B cell (primary cell): ENCODE measurements at places on chromosomes 6 and 20.
A peak's percentile ranks its signal among the peaks of the same experiment; 100 is the strongest.

- DNase-seq = no peak
Measured at GRCh38 chr6:112337209-112337638, 9.9 kb upstream of the RFPL4B start.

DNA sequence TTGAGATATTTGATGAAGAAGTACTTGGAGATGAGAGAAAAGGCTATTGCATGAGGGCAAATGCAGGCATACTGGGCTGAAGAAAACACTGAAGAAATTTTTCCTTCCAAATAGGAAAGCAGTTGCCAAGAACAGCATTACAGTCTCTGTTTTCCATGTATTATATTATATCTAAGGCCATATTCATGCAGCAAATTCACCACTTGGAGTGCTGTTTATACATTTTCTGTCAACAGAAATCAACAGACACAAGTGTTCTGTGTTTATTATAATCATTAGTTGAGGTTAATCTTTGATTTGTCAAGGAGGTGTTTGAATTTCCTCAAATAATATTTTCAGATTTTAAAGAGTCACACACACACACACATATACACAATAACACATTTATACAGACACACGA, 268.8 kb upstream of the PLCB4 start:
- no peak for DNase-seq

GRCh38 chr6:119166024-119166784, 87.7 kb upstream of the FAM184A start:
- DNase-seq = no peak

DNA sequence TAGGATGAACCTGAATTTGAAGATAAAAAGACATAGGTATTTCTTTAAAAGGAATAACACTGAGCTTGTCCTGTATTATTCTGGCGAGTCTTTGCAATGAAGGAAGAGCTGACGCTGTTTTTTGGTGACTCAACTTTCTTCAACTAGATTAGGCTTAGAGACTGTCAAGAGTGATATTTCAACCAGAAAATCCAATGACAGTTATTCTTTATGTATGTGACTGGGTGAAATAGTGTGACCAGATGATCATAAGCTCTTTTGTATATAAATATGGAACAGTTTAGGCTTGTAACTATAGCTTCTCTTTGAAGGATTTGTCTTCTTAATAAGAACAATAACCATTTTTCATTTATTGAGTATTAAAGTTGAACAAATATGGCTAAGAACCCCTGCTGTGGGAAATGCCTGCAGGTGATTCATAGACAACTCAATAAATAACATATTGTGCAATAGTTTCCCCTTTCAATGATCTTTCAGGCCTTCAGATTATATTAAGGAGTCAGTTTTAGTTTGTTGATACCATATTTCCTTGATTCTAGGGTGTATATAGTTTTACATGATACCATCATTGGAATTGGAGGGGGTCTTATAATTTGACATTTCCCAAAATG, 265.6 kb upstream of the JAG1 start:
- no peak for DNase-seq

DNA sequence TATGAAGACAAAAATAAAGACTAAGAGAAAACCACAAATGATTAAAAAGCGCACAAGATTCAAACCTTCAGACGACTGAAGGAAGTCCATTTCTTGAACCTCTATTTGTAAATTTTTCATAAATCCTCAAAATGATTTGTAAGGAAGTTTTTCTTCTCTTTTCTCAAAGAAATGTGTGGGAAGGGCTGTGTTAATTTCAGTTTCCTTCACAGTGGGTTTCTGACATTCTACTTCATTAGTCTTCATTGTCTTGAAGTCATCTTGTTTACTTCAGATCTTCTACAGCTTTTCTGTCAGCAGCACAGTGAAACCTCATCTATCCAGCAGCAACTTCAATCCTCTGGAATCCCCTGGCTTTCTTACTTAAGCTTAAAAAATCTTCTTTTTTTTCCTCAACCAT, 87.6 kb upstream of the MYLIP start:
- DNase-seq = no peak

DNA sequence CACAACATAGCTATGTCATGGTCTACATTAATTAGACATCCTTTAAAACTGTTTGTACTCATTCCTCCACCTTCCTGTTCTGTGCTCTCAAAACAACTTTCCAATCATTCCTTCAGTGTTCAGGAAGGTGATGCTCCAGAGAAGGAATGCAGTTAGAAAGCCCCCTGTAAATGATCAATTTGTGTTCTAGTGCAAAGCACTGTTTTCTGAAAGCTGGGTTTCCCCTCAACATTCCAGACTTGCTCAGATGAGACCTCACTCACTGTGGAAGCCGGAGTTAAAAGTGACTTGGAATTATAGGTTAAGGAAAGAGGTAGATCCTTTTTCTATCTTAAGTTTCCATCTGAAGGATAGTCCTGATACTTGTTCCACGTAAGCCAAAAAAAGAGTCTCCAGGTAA, 95.9 kb downstream of the BMP2 start:
- DNase-seq = no peak

- DNase-seq = no peak
Measured at GRCh38 chr6:20571261-20571660, 37.0 kb downstream of the CDKAL1 start.

- no peak for DNase-seq
Measured at GRCh38 chr20:20585146-20585545, 127.3 kb downstream of the RALGAPA2 start.

DNA sequence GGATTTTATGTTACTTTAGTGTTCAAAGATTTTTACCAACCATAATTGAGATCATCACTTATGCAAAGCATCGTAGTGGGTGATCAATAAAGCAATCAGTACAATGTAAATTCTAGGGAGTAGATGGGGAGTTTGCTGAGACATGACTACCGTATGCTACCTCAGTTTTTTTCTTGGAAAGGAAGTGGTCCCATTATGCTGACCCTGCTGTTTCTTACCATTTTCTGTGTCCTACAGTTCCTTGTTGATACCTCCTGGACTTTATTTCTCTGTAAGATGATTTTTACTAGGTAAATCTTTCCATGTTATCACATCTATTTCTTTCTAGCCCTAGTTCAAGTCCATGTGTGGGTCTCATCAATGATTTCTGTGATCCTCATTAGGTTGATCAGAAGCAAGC, 19.3 kb upstream of the NKAIN2 start:
- DNase-seq = no peak

DNA sequence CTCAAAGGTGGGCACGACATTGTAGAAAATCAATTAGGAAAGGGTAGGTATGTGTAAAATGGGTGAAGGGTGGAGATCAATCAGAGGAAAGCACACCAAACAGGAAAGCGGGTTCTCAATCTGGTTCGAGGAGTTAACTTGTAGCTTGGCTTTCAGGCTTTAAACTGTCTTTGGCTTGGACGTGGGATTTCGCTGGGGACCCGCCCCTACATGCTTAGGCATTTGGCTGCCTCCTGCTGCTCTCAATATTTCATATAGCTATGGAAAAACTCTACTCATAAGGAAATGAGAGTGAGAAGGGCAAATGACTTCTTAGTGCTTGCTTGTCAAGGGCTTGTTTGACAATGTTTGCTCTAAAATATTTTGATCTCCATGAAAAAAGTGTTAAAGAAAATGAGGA, 38.1 kb upstream of the PDE7B start:
- no peak for DNase-seq

DNA sequence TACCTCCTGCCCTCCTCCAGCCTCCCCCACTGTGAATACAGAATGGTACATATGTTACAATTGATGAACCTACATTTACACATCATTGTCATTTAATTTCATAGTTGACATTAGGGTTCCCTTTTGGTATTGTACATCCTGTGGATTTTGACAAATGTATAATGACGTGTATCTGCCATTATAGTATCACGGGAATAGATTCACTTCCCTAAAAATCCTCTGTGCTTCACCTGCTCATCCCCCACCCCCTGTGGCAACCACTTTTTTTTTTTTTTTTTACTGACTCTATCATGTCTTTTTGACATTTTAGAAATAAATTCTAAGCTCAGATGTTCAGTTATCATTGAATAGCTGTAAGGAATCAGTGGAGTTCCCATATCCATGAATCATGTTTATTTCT, 30.4 kb downstream of the HECA start:
- peak; percentile 71 for DNase-seq

DNA sequence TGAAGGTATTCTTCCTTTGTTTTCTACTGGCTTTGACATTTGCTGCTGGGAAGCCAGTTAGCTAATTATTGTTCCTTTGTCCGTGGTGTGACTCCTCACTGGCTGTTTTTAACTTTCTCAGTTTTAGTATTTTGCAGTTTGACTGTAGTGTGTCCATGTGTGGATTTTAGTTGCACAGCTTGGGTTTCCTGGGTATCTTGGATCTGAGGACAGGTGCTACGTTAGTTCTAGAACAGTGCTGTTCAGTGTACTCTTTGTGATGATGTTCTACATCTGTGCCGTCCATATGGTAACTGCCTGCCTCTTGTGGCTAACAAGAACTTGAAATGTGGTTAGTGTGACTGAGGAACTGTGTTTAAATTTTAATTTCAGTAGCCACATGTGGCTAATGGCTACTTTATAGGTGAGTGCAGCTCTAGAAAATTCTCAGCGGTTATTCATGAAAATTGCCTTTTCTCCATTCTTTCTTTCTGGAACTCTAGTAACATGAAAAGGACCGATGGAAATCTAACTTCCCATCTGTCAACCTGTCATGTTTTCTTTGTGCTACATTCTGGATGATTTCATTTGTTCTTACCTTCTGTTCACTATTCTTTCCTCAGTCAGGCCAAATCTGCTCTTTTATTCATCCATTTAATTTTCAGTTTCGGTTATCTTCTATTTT, 7.4 kb downstream of the SNX9 start:
- peak; percentile 35 for DNase-seq
